ENCODE measurements at places on chromosomes 11 and 22. TPM values are rescaled to one million over a fixed set of nuclear protein-coding genes. Genes with fewer than 3 reads are reported as not detected.
A peak's percentile ranks its signal among the peaks of the same experiment; 100 is the strongest.

The ACCSL gene
- not detected for total RNA-seq

The C11orf16 gene
- not detected for total RNA-seq

- DNase-seq = no peak
Observed at GRCh38 chr22:37638391-37639069, 939 bp upstream of the SH3BP1 start.

GRCh38 chr22:28768701-28769393 is 3.6 kb upstream of the CCDC117 start:
- no peak for DNase-seq

The SEC14L6 gene
- total RNA-seq = 0.33 TPM

DNA sequence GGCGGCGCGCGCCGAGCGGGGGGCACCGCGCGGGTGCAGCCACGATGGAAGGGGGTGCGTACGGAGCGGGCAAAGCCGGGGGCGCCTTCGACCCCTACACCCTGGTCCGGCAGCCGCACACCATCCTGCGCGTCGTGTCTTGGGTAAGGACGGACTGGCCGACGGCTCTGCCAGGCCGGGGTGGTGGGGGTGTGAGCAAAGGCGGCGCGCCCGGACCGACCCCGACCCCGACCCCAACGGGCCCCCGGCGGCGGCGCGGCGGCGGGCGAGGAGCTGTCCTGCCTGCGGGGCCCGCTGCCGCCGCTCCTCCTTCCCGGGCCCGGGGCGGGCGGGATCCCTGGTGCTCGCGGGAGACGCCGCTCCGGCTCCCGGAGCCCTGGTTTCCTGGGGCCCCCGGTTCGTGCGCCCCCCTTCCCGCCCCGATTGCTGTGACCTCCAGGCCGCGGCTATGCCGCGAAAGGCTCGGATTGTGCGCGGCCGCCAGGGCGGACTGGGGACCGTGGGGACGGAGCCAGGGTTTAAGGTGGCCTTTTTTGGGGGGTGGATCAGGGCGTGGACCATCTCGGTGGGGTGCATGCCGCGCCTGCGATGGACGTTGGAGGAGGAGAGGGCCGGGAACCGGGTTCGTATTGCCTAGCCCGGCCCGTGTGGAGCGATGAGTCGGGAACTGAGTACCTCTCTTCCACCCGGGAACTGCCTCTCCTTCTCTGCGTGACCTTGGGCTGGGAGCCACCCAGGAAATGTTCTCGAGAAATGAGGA is at the start of gene SYNGR1:
Gene SYNGR1 (plus strand): TSS at position 25 of the 760 bp plus-strand sequence. CDS start 20 bp downstream, at position 45.
- DNase-seq = no peak

- no peak for DNase-seq
Observed at GRCh38 chr11:13119941-13120520, 110.9 kb downstream of the RASSF10 start.

GRCh38 chr11:19614370-19614940 is 98.2 kb upstream of the NAV2 start:
- no peak for DNase-seq

GRCh38 chr11:14641801-14642200 is 1.8 kb upstream of the PDE3B start:
- no peak for DNase-seq

The TMEM123 gene
- 76.7 TPM for total RNA-seq

GRCh38 chr11:33976495-33977199 is 74.9 kb upstream of the CAPRIN1 start:
- no peak for DNase-seq

DNA sequence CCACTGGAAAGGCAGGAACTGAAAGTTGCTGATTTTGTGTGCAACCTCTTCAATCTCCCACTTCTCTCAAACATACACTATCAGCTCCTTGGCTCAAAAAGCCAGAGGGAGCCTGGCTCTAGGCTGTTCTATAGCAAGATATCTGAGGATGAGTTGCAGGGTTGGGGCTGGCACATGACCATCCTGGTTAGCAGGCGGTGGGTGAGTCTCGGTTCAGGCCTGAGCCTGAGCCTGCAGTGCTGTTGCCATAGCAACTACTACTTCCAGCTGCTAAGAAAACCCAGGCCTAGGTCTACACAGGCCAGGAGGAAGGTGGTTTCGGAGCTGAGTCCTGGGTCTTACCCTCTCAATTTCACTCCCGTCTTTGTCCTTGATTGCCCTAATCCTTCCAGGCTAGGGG is 39.0 kb downstream of the CWC15 start:
- DNase-seq = no peak

DNA sequence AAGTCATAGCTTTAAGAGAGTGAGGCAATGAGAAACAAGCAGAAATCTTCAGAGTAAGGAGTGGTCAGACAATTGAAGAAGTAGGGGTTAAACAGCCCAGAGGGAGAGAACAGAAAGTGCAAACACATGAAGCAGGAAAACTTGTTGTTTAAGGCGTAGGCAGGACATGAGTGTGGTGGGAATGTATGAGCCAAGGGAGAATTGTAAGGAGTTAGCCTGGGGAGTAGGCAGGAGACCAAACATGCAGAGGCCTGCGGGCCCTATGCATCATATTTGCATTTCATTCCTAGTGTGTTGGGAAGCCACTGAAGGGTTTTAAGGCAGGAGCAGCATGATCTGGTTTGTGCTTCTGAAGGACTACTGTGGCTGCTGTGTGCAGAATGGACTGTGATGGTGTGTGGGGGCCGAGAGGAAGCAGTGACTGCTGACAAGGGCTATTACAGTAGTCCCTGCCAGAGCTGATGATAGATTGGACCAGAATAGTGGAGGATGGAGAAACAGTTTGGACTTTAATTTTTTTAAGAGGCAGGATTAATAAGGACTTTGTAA is 179.9 kb upstream of the C11orf87 start:
- DNase-seq = peak; percentile 83

The SYTL2 gene
- 7.7 TPM for total RNA-seq

The PKNOX2 gene
- 0.37 TPM for total RNA-seq

DNA sequence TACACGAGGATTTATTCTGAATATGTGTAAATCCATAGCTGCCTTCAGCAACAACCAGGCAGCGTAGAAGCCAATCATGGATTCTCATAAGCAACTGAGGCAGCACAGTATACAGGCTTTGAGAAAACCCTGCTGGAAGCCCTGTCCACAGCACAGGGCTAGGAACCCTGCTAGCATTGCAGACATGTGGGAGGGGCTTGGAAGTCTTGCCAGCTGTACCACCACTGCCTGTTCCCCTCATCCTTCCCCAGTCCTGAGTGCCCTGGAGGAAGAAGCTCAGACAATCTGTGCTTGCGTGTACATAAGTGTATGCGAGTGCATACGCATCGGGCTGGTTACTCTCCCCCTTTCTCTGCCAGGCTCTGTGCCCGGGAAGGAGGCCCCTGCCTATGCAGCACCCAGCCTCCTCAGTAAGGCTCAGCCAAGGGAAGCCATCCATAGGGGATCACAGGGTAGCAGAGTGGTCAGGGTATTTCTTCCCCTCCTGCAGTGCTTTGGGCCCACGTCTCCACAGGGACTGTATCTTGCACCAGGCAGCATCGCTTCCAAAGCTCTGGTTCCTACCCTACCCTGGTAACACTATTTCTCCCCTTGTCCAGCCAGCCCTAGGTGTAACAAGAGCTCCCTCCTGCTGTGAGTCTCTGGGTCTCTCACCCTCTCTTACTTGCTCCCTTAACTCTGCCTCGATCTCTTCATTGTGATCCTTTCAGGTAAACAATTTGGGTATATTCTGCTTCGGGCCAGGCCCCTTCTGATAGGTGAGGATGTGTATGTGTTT is 90.5 kb downstream of the GALNT18 start:
- no peak for DNase-seq

The TRIM48 gene
- not detected for total RNA-seq

The ETS1 gene
- total RNA-seq = 110 TPM

DNA sequence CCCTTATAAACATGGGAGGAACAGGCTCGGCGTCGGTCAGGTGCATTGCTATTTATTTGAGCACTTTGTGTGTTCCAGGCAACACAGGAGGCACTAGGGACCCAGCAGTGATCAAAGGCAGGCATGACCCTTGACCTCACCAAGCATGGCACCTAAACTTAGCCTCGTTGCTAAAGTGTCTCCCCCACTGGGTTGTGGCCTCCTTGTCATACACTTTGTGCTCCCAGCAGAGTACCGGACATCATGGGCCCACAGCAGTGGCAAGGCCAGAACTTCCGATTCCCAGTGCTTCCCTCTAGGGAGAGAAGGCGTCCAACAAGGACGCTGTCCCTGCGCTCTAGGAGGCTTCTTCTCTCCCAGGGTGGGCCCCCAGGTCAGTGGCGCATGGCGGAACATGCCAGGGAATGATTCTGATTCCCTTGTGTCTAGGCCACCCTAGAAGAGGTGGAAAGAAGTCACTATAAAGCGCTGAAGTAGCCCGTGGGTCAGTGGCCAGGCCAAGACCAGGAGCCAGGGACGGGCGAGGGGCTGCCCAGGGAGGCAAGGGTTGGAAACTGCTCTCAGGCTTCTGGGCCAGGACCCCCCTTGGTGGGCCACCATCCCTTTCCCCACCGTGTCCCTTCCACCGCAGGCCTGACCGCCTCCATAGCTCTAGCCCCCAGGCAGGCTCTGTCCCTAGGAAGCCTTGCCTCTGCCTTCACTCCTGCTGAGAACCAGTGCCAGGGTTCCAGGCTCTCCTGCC is 19.7 kb downstream of the TOM1 start:
- DNase-seq = no peak

GRCh38 chr11:105432241-105432995 is 177.5 kb upstream of the GRIA4 start:
- no peak for DNase-seq

GRCh38 chr11:27934830-27935145 is 173.2 kb downstream of the KIF18A start:
- DNase-seq = peak; percentile 83

DNA sequence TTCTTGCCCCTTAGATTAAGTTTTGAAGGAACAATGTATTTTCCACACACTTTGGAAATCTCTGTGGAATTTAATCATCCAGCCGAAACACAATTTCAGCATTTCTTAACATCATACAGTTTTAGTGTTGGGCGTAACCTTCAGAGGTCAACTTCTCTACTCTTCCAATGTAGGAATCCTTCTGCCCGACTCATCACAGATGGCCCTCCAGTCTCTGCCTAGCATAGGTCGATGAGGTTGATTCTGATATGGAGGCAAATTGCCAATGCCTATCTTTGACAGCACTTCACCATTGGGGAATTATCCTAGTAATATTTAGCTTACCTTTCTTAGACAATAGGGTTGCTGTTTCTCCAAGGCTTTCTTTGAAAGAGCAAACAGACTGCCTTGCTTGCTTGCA is 175.7 kb upstream of the TTC12 start:
- DNase-seq = no peak

The GLB1L3 gene
- total RNA-seq = 7.2 TPM

- peak; percentile 50 for DNase-seq
Observed at GRCh38 chr22:26471522-26471921, 12.1 kb downstream of the HPS4 start.

- DNase-seq = no peak
Observed at GRCh38 chr11:78902771-78903507, 328.3 kb upstream of the NARS2 start.

The CABP4 gene
- total RNA-seq = 1.3 TPM

GRCh38 chr11:95070471-95070870 is 3.8 kb downstream of the SRSF8 start:
- DNase-seq = no peak

DNA sequence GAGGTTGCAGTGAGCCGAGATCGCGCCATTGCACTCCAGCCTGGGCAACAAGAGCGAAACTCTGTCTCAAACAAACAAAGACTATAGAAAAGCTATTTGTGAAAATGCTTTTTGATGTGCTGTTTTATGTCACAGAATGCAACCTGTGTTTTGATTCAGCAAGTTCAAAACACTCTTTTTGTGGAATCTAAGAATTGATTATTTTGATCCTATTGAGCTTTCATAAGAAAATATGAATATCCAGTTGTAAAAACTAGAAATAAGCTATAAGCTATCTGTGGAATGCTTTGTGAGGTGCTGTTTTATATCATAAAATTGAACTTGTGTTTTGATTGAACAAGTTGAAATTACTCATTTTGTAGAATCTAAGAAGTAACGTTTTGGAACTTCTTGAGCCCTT is 110.7 kb upstream of the VPREB1 start:
- no peak for DNase-seq

DNA sequence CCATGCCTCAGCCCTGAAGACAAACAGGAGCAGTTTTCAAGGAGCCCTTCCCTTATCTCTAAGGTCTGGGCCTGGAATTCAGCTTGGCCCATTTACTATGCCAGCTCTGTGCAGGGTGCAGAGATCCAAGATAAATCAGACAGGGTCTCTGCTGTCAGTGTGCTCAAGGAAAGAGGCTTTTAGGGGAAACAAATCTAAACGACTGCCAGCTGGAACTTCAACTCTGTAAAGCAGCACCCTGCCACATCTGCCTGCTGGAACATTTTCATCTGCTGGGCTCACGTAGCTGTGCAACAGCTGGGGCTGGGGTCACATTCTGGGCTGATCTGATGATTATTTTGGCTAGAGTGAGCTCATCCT is 19.8 kb upstream of the EHF start:
- DNase-seq = no peak

The P4HA3 gene
- 1.4 TPM for total RNA-seq

DNA sequence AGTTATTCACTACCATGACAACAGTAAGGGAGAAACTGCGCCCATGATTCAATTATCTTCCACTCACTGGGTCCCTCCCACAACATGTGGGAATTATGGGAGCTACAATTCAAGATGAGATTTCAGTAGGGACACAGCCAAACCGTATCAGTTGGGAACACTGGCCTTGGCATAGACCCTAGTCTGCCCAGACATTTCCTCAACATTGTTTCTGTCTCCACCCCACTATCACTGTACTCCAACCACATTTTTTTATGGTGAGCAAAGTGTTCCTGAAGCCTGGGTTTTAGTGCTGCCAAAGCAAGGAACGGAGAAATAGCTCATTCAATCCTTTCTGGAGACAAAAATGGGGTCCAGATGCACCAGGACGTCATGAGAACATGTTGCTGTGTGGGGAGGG is 122.6 kb upstream of the CCDC179 start:
- DNase-seq = no peak

The DTX4 gene
- total RNA-seq = 11.5 TPM

The FADS2 gene
- total RNA-seq = 54.0 TPM

The HTR3B gene
- not detected for total RNA-seq

DNA sequence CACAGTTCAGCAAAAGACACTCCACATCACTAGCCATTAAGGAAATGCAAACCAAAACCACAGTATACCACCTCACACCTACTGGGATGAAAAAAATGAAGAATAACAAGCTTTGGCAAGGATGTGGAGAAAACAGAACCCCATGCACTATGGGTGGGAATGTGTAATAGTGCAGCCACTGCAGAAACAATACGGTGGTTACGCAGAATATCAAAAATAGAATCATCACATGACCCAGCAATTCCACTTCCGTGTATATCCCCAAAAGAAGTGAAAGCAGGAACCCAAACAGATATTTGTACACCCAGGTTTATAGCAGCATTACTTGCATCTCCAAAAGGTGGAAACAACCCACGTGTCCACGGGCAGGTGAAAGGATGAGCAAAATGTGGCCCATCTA is 20.8 kb downstream of the CARS1 start:
- DNase-seq = no peak

- peak; percentile 50 for DNase-seq
Observed at GRCh38 chr11:36254713-36255112, 34.5 kb downstream of the COMMD9 start.

Data from mammary epithelial cell (primary cell).